ENCODE measurements at places on chromosomes 1 and 21.

DNA sequence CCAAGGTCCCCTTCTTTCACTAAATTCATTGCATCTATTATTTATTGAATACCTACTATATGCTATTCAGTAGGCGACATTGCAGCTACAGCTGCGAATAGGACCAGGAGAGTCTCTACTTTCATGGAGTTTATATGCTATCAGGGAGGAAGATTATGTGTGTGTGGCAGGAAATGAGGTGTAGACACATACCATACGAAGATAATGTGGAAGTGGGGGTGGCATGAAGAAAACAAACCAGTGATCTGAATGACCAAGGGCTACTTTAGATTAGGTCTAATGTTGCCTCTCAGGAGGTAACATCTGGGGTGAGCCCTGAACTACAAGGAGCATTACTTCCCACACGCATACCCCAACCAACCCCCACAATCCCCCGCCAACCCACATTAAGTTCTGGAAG lies 1.0 kb upstream of the PPIH start:
- DNase-seq = no peak

- no peak for DNase-seq
These were observed 19.8 kb downstream of the COL6A2 start for GRCh38 chr21:46117586-46118315.

DNA sequence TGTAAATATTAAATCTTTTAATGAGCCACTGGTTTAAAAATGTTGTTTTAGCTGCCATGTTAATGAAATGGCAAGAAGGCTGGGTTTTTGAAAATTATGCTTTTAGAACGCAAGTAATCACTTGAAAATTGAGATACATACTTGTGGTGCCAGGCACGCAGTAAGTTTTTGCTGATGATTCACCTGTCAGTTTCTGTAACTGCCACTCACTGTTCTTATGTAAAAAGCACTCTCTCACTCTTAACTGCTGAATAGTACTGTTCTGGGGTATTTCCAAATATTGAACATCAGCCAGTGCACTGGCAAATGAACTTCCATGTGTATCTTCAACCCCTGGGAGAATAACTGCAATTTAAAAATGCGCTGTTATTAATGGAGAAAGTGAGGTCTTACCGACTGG lies 17.9 kb downstream of the LGALS8 start:
- DNase-seq = no peak

DNA sequence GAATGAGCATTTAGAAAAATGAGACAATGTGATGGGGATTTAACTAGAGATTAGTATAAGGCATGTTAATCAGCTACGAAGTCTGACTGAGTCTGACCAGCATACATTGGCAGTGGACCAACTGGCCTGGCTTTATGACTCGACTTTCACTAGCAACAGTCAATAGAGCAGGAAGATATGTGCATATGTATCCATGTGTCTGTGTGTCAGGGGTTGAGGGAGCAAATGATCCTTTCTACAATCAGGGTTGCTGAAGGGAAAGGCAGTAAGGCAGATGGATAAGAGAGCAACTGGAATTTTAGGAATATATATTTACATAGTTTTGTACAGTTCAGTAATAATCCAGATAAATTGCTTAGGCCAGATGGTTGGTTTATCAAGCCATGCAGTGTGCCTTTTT lies 645.6 kb downstream of the PLA2G4A start:
- DNase-seq = no peak

GRCh38 chr1:49995734-49996133 lies 28.0 kb downstream of the AGBL4 start:
- no peak for DNase-seq

DNA sequence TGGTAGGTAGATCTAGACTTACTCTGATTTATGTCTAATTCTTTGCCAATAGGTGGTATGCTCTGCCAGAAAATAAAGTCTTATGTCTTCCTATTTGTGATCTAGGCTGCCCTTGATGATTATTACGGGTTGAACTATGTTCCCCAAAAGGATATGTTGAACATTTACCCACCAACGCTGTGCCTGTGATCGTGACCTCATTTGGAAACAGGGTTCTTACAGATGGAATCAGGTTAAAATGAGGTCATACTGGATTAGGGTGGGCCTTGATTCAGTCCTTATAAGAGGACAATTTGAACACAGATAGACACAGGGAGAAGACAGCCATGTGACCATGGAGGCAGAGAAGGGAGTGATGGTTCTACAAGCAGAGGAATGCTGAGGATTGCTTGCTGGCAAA lies 95.1 kb upstream of the BCAR3 start:
- no peak for DNase-seq

- no peak for DNase-seq
These were observed 171.6 kb downstream of the NTPCR start for GRCh38 chr1:233121947-233122559.

- DNase-seq = no peak
These were observed 104.2 kb downstream of the KIAA0319L start for GRCh38 chr1:35453031-35453430.

DNA sequence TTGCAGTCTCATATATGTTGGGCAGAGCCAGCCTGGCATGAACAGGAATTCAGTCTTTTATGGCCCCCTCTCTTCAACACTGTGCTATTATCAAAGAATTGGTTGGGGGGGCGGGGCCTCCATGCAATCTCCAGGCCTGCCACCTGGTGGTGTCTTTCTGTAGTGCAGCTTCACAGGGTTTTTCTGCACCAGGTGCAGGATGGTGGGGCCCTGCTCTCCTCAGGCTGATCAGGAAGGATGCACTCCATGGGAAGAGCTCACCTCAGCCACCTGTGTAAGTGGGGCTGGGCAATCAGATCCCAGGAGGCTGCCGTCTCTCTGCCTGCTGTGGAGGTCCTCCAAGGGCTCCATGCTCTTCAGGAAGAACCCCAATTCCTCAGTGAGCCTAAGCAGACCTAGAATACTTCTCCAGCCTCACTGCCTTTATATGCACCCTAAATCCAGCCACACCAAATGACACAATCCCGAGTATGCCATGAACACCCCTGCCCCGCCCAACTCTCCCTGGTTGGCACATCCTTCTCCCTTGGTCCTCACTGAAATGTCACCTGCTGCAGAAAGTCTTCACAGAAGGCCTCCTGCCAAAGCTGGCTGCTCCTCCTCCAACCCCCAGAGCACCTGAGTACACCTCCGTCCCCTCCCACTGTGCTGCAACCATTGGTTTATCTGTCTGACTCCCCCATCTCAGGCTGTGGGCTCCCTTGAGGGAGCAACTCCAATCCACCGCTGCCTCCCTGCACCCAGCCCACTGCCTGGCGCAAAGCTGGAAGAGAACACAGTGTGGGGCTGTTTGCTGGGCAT lies 16.5 kb downstream of the STK40 start:
- peak; percentile 89 for DNase-seq

DNA sequence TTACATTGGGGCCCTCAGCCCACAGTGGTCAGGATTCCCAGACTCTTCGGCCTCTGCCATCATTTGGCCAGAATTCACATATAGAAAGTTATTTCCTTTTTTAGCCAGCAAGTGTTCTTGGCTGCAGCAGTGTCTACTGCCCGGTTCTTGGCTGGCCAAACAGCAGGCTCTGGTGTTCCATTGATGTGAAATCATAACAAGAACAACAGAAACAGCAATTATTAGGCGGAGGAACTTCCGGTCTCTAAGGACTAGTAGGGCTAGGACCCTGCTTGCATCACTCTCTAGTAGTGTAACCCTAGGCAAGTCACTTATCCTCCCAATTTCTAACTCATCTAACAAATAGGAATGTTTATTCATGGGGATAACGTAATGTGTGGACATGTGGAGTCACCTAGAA lies 8.7 kb upstream of the GJA5 start:
- no peak for DNase-seq

Data from neural crest cell (in vitro differentiated cells).